HFFc6 (cell line): ENCODE measurements at places on chromosomes 1 and 21.

DNA sequence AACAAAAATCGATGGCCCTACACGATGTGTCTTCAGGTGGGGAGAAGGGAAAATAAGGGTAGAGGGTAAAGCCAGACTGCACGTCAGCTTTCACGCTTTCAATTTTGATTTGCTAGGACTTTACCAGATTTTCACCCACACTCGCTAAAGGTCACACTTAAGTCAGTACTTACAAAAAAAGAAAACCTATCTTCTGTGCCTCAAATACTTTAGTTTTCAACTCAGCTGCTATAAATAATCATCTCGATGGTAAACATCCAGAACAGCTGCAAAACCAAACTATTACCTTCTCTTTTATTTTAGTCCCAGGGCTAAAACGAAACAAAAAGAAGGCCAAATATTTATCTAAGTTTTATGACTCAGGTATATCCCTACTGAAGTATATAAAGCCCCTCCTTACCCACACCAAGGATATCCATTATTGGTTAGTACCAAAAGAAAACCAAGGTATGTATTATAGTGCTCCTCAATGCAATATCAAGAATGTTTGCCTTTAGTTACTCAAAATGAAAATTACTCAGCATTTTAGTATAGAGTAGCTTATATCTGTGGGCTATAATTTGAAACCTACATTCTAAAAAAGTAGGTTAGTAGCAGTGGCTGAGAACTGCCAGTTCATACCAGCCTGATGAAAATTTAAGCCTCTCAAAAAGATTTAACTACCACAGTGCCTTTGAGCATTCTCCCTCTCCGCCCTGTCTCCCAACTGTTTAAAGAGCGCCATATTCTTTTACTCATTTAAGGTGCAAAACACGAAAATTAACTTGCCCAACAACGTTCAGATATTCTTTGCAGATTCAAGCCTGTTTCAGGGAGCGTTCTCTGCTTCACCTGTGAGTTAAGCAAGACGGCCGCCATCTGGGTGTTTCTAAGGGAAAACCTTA, 1.5 kb downstream of the CSDE1 start:
- no peak for DNase-seq

GRCh38 chr1:171266930-171267329, 18.6 kb downstream of the FMO1 start:
- DNase-seq: no peak

DNA sequence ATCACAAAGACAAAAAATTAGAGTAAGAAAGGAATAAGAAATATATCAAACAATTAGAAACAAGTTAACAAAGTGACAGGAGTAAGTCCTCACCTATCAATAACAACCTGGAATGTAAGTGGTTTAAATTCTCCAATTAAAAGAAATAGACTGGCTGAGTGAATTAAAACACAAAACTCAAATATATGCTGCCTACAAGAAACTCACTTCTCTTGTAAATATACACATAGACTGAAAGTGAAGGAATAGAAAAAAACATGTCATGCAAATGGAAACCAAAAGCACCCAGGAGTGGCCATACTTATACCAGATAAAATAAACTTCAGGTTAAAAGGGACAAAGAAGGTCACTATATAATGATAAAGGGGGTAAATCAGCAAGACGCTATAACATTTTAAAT, 43.2 kb upstream of the NUF2 start:
- no peak for DNase-seq

GRCh38 chr1:16922885-16923431, 1.2 kb downstream of the CROCC start:
- no peak for DNase-seq

DNA sequence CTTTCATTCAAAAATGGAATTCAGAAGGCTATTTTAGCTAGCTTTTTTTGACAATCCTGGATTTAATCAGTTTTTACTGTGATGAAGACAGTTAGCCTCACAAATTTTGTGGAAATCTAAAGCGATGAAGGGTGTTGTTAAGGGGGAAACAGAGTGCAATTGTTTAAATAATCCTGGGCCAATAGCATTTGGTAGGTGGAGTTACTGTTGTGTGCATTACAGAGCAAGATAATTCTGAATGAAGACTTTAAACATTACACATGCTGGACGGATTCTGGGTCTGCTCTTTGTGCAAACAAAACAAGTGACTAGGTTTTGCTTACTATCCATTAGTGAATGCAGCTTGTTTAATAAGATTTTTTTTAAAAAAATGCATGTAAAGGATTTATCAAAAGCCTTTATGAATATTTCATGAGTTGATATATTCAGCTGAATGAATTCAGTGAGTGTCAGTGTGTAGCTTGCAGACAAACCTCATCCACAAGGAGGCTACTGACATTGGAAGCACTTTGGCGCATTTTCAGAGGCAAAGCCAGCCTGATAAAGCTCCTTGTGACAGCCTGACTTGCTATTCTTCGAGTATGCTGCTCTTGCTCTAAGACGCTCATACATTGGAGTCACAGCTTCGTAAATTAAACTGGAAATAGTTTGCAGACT, 199.6 kb downstream of the PDE4B start:
- DNase-seq: no peak

- peak; percentile 93 for DNase-seq
Measured at GRCh38 chr1:31376375-31377134, 3.7 kb upstream of the FABP3 start.

GRCh38 chr1:7930645-7931445, 9.8 kb downstream of the TNFRSF9 start:
- no peak for DNase-seq

DNA sequence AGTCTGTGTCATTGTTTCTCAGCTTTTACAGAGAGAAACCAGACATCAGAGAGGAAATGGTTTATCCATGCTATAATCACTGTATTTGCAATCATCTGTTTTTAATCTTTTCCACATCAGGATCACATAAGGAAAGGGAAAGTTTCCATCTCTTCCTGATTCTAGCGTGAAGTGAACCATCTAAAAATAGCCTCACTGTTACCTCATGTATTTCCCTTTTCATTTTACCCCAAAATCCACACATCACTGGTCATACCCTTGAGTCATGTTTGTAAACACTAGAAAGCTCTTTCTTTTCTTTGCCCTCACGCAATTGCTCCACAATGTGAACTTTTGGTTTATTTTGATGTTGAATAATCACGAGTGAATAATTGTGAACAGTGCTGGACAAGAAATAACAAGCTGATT, 146.0 kb downstream of the PLA2G4A start:
- DNase-seq: peak; percentile 93

GRCh38 chr1:66733348-66734017, 18.8 kb upstream of the DYNLT5 start:
- DNase-seq: no peak

DNA sequence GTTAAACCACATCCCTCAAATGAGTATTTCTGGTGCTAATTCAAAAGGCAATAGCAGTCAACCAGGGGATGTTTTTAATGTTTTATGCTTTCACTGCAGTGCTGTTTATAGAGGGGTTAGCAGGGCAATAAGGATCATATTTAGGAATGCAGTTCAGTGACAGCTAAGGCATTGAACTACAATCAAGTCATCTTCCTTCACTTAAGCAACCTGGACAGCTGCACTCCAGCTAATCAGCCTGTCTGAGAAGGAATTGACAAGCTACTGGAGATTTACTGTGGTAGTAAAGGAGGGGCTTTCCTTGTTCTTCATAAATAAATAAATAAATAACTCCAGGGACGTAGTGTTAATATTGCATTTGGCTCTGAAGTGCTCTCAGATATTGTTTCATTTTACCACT, 93.9 kb downstream of the DAB1 start:
- DNase-seq: no peak

- no peak for DNase-seq
Measured at GRCh38 chr21:39347537-39347936, 1.4 kb downstream of the HMGN1 start.

- no peak for DNase-seq
Measured at GRCh38 chr21:45468051-45468970, 63.3 kb downstream of the COL18A1 start.
